ENCODE measurements at places on chromosomes 4 and X.

GRCh38 chr4:142278663-142279062, 567.4 kb downstream of the INPP4B start:
- no peak for DNase-seq

- DNase-seq: no peak
These were observed 12.2 kb downstream of the XAGE2 start for GRCh38 chrX:52380993-52381392.

DNA sequence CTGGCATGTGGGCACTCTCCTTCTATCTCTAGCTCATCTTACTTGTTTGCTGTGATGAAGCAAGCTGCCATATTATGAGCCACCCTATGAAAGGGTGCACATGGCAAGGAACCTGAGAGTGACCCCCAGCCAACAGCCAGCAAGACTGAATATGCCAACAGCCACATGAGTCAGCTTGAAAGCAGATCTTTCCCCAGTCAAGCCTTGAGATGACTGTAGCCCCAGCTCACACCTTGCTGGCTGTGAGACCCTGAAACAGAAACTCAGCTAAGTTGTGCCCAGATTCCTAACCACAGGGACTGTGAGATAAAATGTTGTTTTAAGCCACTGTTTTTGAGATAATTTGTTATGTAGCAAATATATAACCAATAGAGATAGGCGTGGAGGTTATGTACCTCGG, 36.2 kb downstream of the KDM5C start:
- DNase-seq: no peak

DNA sequence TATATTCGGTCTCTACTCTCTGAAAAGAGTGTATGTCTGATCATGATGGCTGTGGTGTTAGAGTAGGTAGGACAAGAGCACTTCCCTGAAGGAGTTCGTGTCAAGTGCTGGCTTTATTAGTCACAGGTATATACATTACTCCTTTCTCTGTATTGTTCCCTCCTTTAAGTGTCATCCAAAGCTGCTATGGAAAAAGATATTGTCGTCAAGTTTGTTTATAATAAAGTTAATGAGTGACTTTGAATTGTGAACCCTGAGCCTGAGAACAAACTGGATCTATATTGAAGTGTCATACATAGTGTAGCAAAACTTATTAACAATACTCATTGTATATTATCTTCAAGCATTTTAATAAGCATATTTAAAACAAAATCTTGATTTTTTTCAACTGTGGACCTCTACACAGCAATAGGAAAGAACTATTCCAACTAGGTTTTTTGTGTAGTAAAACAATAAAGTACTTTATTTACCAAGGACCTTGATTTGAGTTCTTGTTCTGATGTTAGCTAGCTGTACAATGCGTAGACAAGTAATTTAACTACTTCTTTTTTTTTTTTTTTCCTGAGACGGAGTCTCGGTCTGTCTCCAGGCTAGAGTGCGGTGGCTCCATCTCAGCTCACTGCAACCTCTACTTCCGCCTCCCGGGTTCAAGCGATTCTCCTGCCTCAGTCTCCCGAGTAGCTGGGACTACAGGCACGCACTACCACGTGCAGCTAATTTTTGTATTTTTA, 177.7 kb downstream of the RAPGEF2 start:
- peak; percentile 63 for DNase-seq

DNA sequence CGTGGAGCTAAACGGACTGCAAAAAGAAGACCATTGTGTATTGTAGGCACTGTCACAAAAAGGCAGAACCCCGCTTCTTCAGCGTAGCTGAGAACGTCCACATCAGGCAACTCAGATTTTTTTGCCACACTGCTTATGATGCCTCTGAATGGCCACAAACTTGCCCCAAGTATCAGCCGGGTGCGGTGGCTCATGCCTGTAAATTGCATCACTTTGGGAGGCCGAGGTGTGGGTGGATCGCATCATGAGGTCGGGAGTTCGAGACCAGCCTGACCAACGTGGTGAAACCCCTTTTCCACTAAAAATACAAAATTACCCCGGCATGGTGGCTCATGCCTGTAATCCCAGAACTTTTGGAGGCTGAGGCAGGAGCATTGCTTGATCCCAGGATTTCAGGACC, 14.9 kb upstream of the IL3RA start:
- no peak for DNase-seq

Measured in NCI-H187 treated with DMSO at 0.1 percent for 48 hours (cell line).